Fibroblast of the aortic adventitia (primary cell): ENCODE measurements at places on chromosomes 5 and 9.

DNA sequence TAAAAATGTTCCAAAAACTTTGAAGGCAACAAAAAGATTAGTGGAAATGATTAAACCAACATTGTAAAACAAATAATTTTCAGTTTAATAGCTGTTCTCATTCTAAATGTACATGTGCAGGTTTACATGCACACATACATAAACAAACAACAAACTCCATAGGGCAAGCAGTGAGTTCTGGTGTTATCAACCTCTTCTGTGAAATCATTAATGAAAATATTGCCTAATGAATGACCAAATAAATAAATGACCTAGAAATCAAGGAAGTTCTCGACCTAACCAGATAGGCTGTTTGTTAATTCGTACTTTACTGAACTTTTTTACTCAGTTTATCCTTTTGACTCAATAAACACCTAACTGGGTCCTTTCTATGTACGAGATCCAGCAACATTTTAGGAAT is 165.5 kb upstream of the RORB start:
- no peak for DNase-seq

GRCh38 chr5:98108497-98108896 is 665.0 kb upstream of the RGMB start:
- peak; percentile 83 for DNase-seq

GRCh38 chr5:67015541-67016191 is 180.9 kb downstream of the CD180 start:
- peak; percentile 69 for DNase-seq

DNA sequence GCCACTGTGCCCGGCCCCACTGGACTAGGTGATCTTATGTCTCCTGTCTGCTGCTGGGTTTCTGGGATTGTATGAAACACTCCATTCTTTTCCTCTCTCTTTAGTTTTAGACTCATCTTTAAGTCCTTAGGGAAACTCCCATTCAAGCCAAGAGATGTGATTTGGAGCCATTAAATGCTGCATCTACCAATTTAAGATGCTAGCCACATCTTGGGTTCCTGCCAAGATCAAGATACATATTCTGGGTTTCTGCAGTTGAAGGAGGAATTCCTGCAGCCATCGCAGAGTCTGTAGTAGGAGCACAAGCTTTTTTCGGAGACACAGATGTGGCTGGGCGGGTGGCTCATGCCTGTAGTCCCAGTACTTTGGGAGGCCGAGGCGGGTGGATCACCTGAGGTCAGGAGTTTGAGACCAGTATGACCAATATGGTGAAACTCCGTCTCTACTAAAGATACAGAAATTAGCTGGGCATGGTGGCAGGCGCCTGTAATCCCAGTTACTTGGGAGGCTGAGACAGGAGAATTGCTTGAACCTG is 23.2 kb downstream of the STXBP1 start:
- DNase-seq: no peak

DNA sequence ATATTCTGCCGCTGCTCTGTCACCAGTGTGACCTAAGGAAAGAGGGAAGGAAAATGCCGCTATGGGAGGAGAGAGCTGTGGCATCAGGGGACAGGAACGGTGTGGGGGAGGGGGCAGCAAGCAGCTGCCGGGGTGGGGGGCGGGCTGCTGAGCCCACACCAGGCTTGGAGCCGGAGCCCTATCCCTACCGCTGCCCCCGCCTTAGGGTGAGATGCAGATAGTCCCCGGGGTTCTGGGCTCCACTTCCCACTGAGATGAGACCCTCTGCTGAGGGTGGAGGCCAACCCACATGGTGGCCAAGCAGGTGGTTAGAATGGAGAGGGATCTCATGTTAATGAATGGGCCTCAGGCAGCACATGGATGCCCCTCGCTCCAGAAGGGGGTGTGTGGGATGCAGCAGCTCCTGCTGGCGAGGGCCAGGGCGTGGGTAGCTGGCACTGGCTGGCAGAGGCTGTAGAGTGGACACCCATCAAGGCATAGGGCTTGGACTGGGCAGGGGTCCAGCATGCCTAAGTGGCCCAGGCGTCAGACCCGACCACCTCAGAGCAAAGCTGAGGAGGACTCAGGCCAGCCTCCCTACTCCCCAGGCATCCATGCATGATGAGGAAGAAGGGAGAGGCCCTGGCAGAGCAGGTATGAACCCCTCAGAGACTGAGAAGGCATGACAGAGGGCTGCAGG is 131.5 kb downstream of the ZNF354C start:
- DNase-seq: no peak
